ENCODE measurements at places on chromosomes 12 and 14.

- DNase-seq, result no peak
These were observed 316.3 kb downstream of the SLC6A15 start for GRCh38 chr12:84596266-84596665.

DNA sequence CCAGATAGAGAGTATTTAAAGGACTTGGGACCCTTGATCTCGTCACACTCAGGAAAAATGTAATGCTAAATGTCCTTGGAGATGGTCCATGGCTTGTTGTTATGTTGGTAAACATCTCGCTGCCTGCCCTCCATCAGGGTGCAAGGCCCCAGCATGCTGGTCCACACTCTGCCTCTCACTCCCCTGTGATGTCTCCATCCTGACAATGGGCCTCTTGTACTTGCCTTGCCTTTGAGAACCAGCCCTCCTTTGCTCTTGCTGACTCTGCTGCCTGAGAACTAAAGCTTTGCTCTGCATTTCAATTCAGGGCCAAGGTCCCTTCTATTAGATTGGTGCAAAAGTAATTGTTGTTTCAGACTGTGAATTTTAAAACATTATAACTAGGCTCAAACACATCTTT is 131.0 kb upstream of the LMNTD1 start:
- no peak for DNase-seq

DNA sequence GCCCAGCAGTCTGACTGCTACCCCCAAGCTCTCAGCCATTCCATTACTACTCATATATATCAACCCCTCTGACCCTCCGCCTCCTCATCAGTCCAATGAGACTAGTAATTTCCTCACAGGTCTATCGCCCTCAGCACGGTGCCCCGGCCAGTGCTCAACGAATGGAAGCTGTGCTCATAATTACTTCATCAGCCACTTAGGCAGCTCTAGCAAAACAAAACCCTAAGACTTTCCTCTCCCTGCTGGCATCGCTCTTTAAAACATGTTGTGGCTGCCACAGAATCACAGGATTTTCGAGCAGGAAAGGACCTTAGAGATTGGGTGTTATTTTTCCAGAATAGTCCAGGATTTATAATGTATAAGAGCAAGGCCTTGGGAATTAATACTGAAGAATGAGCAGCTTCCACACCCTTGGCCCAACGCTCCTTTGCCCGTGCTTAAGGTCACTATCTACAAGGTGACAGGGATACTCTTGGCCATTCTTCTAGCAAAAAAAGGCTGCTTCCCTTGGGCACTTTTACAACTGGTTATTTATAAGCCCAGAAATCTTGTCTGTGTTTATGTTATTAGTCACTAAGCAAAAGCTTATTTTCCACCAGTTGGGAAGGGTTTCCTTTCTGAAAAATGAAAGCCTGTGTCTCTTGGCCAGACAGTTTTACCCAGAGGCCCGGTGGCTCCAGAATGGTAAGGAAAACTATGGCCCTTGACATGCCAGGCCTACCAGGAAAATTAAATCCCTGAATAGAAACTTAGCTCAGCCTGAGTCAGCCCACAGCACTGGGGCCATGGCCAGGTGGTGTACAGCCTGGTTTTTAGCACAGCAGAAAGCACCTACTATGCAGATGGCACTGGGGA is 47.9 kb downstream of the NUAK1 start:
- DNase-seq, result no peak

DNA sequence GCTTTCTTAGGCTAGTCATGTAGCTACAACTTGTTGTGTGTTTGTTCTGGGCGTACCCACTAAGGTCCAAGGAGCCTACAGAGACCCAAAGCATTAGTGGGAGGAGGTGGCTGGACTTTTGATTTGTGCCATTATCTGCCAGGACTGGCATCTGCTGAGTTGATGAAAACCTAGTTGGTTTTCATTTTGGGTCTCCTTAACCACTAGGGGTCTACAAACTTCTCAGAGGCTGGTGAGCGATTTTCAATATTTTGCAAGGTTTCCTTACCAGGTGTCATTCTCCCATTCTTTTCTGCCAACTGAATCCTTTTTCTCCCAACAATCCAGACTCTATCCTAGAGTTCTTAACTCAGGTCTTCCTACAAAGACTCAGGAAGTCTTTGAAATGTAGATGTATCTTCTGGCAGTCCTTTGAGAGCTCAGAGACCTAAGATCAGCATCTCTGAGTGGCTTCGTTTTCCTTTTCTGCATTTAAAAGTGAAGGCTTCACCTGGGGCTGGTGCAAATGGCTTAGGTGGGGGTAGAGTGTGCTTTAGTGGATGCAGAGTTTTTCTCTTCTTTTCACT is 150.0 kb upstream of the RMST start:
- DNase-seq, result no peak

- no peak for DNase-seq
These were observed 53.5 kb downstream of the RAB35 start for GRCh38 chr12:120062976-120063579.

DNA sequence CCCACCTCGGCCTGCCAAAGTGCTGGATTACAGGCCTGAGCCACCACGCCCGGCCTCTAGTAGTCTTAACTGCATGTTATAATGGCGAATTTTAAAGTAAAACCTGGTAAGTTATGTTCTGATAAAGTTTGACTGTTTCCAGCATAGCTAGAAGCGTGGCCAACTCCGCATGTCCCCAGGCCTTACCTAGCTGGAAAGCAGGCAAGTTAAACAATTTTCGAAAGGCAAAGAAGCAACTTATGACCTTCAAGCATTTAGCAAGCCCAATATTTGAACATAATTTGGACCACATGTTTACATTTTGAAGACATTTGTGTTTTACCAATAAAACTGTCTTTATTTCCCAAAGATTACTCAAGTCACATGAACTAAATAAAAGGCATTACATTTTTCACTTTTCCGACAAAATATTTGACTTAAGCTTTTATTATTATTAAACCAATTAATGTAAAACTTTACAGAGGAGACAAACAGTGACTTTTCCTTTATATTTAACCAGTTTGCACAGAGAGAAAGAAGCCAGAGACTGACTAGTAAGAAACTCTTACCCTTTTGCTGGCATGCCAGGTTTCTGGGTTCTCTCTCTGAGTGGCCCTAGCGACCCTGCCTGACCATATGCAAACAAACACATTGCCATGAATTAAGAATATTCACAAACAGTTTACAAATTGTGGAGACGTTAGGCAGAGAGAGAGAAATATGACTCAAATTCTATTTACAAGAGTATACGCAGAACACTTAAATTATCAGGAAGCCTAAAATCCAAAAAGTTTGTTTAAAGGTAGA is 106.3 kb downstream of the RIN3 start:
- no peak for DNase-seq

- no peak for DNase-seq
These were observed 448.7 kb upstream of the OR4E1 start for GRCh38 chr14:22122227-22122818.

GRCh38 chr12:117042171-117042842 is 56.9 kb downstream of the TESC start:
- DNase-seq, result no peak

DNA sequence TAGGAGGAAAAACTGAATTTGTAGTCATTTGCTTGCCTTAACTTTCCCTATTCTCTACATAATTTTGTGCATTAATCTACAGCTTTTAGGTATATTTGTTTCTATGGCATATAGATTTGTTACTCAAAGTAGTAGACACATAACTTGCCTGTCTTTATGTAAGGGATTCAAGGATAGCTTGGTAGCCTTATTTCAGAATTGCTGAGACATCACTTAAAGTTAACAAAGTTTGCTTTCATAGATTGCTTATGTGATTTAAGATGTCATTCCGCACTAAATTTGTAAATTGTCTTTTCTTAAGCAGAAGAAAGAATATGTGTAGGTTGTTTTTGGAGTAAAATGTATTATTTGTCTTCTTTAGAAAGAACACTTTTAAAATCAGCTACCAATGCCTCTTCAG is 477.7 kb upstream of the NOVA1 start:
- DNase-seq, result no peak

- DNase-seq, result no peak
These were observed 1.7 kb downstream of the PRPF40B start for GRCh38 chr12:49624921-49625577.

DNA sequence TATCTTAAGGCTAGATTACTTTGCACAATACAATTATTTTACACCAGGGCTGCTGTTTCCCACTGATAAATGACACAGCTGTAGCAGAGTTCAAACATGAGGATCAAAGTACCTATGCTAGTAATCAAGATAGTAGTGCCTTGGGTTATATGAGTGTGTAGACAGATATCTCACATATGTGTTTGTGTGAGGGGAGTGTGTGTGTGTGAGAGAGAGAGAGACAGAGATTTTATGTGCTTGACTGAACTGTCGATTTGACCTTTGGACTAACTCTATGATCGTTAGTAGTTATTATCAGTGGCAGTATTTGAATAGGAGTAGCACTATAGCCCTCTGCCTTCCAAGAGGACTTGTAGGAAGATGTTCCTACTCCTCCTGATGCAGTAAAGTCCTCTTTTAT is 15.5 kb downstream of the PLEKHA5 start:
- DNase-seq, result no peak

DNA sequence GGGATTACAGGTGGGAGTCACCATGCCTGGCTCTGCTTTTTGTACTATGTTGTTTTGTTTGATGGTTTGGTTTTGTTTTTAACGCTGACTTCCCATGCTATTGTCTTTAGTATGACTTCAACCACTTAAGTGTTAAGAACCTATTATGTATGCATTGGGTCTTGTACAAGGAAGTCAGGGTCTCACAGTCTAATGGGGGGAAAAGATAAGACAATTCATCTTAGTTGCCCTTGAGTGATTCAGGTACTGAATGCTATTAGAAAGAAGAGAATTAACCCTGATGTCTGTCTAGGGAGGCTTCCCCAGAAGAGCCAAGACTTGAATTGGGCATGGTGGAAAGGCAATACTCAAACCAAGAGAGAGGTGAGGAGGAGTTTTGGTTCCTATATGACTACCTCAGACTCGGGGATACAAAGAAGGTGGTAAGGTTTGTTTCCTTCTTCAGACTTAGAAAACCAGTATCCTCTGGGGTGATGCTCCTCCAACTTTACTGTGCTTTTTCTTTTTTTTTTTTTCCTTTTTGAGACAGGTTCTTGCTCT is 64.6 kb downstream of the SUSD6 start:
- no peak for DNase-seq

DNA sequence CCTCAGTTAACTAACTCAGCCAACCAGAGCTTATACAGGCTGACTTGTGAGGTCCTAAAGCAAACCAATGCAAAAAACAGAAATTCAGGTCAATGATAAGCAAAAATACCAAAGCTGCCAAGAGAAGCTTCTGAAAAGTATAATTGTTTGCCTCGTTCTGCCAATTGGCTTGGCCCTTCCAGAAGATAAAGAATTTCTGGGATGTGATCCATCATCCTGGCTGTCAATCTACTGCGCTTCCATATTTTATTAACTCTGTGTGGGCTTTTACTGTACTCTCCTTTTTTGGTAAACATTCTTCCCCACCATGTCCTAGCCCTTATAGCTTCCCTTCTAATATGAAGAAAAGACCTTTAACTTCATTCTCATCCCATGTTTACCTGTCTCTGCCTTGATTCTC is 387.9 kb downstream of the TMEM117 start:
- DNase-seq, result no peak

- DNase-seq, result no peak
These were observed 66.6 kb downstream of the MON2 start for GRCh38 chr12:62533087-62533754.

DNA sequence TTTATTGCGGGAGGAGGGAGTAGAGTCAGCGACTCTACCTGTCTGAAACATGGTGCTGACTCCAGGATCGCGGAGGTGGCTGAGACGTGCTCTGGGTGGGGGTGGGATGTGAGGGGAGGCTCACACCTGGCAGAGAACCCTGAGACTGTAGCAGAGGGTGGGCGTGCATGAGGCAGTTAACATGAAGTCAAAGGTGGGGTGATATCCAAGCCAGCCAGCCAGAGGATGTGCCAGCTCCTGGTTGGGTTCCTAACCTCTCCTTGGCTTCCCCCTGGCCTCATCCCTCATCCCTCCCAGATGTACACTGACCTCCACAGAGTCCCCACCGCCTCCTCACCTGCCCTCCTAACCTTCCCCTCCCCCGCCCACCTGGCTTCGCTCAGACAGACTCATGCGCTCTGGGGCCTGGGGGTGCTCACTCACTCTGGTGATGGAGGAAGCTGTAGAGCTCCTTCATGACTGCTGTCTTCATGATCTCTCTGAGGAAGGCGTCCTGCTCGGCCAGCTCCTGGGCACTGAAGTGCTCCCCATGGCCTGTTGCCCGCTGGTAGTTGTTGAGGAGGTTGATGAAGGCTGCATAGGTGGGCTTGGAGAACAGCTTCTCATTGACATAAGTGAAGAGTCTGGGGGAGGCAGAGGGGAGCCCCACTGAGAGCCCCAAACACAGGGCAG is 9.3 kb downstream of the ENDOU start:
- no peak for DNase-seq

- peak; percentile 86 for DNase-seq
These were observed 144.2 kb downstream of the PLEKHA5 start for GRCh38 chr12:19273482-19274330.

DNA sequence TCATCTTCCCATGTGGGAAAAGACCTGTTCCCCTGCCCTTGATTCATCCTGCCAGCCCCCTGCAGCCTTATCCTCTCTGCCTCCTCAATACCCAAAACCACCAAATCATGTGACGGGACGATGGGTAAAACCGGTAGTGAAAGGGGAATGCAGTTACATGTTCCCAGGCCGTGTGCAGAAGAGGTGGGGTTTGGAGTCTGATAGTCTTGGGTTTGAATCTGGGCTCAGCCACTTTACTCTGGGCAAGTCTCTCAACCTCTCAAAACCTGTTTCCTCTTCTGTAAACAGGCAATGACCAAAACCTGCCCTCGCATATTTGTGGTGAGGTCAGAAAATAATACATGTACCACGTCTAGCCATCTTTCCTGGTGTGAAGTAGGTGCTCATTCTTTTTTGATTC is 123.0 kb downstream of the PLXNC1 start:
- DNase-seq, result no peak

GRCh38 chr12:76272287-76272686 is 75.9 kb downstream of the BBS10 start:
- no peak for DNase-seq

Data from AG04450 (cell line).